ENCODE measurements at places on chromosomes 1 and 21.

DNA sequence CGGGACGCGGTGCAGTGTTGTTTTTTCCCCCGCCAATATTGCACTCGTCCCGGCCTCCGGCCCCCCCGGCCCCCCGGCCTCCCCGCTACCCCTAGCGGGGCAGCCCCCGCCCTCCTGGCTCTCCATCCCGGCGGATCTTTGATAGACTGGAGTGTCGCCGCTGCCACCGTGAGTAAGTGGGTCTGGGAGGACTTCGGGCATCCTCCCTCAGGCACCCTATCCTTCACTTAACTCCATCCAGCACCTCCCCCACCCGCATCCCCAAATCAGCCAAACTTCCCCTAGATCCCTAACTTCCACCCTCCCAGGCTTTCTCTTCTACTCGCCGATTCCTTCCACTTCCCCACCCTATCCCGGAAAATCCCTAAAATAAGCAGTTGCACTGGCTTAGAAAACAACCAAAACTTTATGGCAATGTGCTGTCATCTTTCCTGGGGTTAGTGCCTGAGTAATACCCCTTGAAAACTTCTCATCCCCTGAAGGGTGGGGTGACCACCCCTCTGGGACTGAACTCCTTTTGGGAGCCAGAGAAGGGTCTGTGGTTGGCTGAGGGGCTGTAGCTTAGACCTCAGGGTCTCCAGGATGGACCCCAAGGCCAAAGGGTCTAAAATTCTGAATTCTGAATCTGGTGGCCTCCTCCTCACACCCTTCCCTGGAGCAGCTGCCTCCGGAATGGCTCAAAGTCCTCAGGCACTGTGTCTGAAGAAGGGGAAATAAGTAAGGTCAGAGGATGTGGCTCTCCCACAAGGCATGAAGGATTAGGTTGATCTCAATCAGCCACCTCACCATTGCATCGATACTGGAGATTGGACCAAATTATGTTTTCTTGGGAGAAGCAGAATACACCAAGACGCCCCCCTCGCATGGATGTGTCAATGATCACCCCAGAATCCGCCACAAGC, 12.2 kb downstream of the THBS3 start:
- DNase-seq, result no peak

- DNase-seq, result no peak
These were observed 17.1 kb downstream of the CACHD1 start for GRCh38 chr1:64487061-64487460.

GRCh38 chr1:114926607-114927006, 71.9 kb downstream of the SYCP1 start:
- no peak for DNase-seq

GRCh38 chr1:200311256-200311655, 98.6 kb downstream of the ZNF281 start:
- DNase-seq, result no peak

DNA sequence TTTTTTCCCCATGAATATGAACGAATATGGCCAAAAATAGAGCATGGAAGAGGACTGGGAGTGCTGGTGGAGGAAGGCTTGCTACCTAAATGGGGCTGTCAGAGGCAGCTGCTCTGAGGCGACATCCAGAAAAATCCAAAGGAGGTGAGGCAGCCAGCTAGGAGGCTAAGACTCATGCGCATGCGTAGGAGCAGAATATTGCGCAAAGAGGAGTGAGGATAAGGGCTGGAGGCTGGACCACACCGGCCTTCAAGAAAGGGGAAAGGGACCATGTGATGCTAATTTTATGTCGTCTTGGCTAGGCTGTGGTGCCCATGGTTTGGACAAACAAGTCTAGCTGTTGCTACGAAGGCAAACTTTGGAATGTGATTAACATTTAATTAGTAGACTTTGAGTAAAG, 30.5 kb downstream of the HEYL start:
- no peak for DNase-seq

GRCh38 chr1:226093621-226094020, 31.1 kb downstream of the H3-3A start:
- DNase-seq, result no peak

- no peak for DNase-seq
These were observed 83.5 kb downstream of the SPATA46 start for GRCh38 chr1:162293073-162293692.

DNA sequence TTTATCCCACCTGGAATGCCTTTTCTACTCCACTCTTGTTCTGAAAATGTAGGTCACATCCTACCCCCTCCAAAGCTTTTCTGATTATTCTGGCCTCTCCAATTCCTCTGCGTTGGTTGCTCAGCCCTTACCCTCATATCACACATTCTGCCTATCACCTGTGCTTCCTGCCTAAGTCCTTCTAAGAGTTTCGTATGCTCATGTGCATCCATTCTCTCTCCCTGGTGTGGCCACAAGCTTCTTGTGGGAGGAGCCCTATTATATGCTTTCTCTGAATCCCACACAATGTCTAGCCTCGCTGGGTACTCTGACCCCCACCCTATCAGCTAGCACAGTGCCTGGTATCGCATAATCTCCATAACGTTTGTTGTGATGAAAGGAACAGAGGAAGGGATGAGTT, 54.2 kb downstream of the CD58 start:
- DNase-seq, result no peak

- peak; percentile 19 for DNase-seq
These were observed 74.0 kb upstream of the GPR88 start for GRCh38 chr1:100463791-100464424.

- DNase-seq, result no peak
These were observed 5.1 kb upstream of the REG4 start for GRCh38 chr1:119816407-119816806.

- no peak for DNase-seq
These were observed 371.8 kb upstream of the POU3F1 start for GRCh38 chr1:38418195-38419030.

GRCh38 chr1:30702823-30703222, 20.6 kb downstream of the MATN1 start:
- DNase-seq, result no peak

DNA sequence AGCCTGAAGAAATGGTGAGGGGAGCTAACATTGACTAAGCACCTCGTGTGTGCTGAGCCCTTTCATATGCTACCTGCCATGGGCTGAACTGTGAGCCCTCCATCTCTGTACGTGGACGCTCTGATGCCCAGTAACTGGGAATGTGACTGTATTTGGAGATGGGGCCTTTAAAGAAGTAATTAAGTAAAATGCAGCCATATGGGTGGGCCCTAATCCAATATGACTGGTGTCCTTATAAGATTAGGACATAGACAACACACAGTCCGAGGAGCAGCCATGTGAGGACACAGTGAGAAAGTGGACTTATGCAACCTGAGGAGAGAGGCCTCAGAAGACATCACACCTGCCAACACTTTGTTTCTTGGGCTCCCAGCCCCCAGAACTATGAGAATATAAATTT, 92.7 kb upstream of the ATP1B1 start:
- no peak for DNase-seq

DNA sequence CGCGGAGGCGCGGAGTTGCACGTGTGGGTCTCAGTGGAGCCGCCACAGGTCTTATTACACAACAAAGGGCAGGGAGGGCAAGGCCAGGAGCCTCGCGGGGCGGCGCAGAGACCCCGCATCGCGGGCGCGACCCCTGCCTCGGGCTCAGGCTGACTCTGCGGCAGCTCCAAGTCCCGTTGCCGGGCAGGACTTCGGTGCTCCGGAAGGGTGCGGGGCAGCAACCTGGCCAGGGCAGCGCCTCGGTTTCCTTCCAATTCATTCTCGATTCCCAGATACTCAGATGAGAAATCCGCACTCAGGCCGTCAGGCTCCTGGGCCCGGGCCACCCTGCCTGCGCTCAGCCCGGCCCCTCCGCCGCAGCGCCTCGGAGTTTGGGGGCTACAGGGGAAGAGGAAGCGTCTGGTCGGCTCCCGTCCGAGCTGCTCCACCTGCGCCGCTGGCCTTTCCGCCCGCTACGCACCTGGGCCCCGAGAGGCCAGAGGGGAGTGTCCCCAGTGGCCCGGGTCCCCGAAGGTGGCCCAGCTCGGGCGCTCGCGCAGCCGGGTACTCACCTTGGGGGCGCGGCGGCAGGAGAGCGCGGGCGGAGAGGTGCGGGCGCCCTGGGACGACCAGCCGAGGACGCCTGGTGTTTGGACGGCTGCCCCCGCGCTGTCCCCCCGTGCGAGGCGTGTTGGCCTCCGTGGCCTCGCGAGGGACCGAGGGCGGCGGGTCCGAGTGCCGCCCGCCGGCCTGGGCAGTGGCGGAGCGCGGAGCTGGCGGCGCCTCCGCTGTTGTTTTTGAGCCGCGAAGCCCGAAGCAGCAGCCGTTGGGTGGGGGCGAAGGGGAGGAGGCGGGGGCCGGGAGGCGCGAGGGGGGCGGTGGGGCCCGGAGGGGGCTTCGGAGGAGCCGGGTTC, 1.1 kb upstream of the PRDM16 start:
- DNase-seq, result no peak

GRCh38 chr1:231606712-231607111, 19.9 kb upstream of the DISC1 start:
- no peak for DNase-seq

- no peak for DNase-seq
These were observed 79.5 kb downstream of the DISP1 start for GRCh38 chr1:222894331-222894730.
